HuH-7.5 (cell line): ENCODE measurements at places on chromosomes 1 and 21.
A peak's percentile ranks its signal among the peaks of the same experiment; 100 is the strongest.

- DNase-seq = no peak
Measured at GRCh38 chr1:157407917-157408525, 144.3 kb downstream of the FCRL5 start.

GRCh38 chr1:152000964-152001630 is 7.4 kb upstream of the S100A10 start:
- no peak for DNase-seq

- DNase-seq = no peak
Measured at GRCh38 chr21:35658242-35658641, 402.1 kb downstream of the SETD4 start.

- no peak for DNase-seq
Measured at GRCh38 chr1:173438675-173439074, 38.5 kb upstream of the PRDX6 start.

GRCh38 chr1:67214420-67215174 is 48.3 kb downstream of the IL23R start:
- no peak for DNase-seq

GRCh38 chr1:56472860-56473259 is 106.5 kb downstream of the PLPP3 start:
- DNase-seq = no peak

DNA sequence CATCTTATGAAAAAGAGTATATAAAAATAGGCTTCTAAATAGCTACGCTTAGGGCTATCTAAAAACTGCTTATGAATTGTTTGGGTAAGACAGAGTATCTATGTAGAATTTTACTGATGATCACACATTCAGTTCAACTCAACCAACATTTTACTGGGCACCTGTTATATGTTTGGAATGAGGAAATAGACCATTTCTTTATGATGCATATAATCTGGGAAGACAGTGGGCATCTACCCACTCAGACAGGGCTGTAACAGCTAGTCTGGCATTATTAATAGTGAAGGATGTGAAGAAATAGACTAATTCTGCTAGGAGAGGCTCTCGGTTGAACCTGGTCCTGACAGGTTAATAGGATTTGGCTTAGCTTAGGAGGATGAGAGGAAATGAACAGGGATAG is 56.9 kb downstream of the TIAM1 start:
- DNase-seq = no peak

- DNase-seq = no peak
Measured at GRCh38 chr1:93629101-93630059, 52.3 kb downstream of the BCAR3 start.

- peak; percentile 69 for DNase-seq
Measured at GRCh38 chr1:59292562-59292961, 4.3 kb upstream of the FGGY start.

DNA sequence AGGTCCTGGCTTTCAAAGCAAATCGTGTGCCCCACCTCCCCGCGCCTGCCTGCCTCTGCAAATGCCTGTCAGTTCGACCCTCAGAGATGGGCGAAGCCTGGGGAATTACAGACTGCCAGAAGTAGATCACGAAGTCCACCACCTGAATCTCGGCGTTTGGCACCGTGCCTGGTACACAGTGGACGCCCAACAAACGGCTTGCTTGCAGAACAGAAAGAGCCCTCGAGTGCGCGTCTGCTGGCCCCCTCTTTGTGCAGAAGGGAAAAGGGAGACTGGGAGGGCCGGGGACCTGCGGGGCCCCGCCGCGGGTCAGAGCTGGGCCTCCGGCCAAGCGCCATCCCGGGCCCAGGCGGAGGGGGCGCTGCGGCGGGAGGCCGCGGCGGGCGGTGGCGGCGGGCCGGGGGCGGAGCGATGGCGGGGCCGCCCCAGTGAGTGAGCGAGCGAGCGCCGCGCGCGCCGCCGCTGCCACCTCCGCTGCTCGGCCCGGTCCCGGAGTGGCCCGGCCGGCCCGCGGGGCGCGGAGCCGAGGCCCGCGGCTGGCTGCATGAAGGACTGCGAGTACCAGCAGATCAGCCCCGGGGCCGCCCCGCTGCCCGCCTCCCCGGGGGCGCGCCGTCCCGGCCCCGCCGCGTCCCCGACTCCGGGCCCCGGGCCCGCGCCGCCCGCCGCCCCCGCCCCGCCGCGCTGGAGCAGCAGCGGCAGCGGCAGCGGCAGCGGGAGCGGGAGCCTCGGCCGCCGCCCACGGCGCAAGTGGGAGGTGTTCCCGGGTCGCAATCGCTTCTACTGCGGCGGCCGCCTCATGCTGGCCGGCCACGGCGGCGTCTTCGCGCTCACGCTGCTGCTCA is at the start of gene ZDHHC18:
Gene ZDHHC18, plus strand, starts transcription at position 428 of the 845 bp plus-strand sequence. Its CDS starts 117 bp downstream, at position 545.
- DNase-seq = peak; percentile 80

- no peak for DNase-seq
Measured at GRCh38 chr1:201377611-201378092, at the start of gene TNNT2. TSS of gene TNNT2 (minus strand) at chr1:201377680. CDS start at chr1:201373254, 4,426 bp downstream.

DNA sequence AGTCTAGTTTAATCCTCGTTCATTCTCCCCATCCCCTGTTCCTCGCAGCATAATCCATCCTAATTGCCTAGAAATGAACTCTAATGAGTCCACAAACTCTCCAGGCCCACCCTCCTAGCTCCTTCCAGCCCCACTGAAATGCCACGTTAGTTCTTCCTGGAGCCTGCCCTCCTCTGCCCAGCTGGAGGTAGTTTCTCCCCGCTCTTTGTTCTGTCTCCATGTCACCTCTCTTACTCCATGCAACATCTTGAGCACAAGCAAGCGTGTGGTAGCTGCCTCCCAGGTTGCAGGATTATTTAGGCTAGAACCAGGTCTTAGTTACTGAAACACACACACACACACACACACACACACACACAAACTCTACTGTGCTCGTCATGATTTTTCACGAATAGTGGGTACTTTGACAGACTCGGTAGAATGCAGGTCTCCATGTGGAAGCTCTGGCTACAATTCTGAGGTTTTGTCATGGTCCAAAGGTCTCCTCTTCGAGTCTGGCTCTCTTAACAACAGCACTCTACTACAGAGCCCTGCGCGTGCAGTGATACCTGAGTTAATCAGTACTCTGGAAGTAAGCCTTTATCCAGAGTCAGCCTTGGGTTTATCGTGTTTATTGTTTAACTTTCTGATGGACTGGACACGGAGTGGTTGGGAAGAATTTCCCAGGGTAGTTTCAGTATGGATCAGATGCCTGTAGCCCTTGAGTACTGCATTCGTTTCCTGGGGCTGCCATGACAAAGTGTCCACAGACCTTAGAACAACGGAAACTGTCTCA is 27.5 kb downstream of the HUNK start:
- DNase-seq = peak; percentile 28

DNA sequence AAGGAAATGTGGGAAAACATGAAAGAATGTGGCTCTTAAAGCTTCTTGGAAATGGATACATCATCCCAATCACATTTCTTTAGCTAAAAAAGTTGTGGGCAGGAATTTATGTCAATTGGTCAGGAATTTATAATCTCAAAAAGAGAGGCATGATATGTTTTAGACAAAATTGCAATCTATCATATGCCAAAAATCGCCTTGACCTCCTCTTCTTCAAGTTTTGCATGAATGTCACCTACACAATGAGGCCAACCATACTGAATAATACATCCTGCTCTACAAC is 42.4 kb downstream of the ATP6V1G3 start:
- no peak for DNase-seq

DNA sequence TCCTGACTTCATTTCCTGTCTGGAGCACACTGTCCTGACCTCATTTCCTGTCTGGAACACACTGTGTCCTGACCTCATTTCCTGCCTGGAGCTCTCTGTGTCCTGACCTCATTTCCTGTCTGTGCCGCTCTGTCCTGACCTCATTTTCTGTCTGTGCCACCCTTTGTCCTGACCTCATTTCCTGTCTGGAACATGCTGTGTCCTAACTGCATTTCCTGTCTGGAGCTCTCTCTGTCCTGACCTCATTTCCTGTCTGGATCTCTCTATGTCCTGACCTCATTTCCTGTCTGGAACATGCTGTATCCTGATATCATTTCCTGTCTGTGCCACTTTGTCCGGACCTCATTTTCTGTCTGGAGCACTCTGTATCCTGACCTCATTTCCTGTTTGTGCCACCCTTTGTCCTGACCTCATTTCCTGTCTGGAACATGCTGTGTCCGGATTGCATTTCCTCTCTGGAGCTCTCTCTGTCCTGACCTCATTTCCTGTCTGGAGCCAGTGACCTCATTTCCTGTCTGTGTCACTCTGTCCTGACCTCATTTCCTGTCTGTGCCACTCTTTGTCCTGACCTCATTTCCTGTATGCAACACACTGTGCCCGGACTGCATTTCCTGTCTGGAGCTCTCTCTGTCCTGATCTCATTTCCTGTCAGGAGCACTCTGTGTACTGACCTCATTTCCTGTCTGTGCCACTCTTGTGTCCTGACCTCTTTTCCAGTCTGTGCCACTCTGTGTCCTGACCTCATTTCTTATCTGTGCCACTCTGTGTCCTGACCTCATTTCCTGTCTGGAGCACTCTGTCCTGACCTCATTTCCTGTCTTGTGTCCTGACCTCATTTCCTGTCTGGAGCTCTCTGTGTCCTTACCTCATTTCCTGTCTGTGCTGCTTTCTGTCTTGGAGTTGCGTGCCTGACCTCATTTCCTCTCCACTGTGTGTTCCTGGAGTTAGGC is 27.6 kb downstream of the SKI start:
- DNase-seq = no peak

GRCh38 chr1:203213126-203213525 is 16.3 kb downstream of the CHIT1 start:
- no peak for DNase-seq

DNA sequence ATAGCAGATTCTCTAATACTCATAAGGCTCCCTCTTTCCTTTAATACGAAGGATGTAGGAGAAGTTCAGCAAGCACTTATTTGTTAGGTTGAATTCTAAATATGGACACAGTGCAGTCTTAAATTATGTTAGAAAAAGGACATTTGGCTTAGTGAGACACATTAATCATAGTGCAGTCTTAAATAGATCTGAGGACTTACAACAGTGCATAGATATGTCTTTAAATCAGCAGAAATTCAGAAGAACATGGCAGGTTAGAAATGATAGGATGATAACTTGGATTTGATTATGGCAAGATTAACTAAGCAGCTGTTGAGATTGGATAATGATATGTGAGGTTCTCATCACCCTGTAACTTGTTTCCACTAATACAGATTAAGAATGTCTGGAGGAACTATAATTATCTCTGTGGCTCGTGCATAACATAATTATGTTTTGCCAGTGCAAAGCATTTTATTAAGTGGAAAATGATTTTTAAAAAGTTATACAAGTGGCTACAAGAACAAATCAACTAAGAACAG is 485.9 kb downstream of the USP25 start:
- DNase-seq = no peak

GRCh38 chr1:16387201-16388188 is 20.5 kb downstream of the SZRD1 start:
- no peak for DNase-seq

DNA sequence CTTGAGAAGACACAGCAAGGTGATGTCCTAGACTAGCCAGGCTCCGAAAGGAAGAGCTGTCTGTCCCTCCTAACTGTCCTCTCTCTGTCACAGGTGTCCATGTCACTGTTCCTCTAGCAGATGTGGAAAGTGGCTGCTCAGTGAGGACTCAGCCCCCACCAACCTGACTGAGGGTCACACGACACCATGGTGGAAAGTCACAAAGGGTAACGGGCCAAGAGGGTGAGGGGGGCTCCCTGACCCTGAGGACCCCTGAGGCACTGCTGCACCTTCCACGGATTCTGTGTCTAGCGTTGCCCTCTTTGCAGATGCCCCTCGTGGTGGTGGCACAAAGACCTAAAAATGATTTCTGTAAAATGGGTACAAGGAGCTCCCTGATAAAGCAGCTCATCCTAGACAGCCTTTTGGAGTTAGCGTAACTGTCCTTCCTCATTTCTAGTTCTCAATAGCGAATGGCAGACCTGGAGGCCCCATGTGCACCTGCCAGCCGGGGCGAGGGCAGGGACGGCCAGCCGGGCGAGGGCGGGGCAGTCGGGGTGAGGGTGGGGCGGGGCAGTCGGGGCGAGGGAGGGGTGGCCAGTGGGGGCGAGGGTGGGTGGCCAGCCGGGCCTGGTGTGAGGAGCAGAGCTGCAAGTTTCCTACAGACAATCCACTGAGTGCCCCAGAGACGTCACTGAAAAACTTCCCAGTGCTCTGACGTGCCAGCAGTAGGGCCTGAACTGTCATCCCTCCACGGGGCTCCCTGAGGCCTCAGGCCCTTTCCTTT is 23.4 kb downstream of the POFUT2 start:
- no peak for DNase-seq

- DNase-seq = peak; percentile 85
Measured at GRCh38 chr1:19882111-19883071, at the start of gene OTUD3. TSS of gene OTUD3 (plus strand) at chr1:19882395. CDS start at chr1:19882514, 119 bp downstream.

GRCh38 chr1:192162376-192162775 is 4.1 kb downstream of the RGS18 start:
- DNase-seq = no peak

GRCh38 chr1:111565079-111565478 is 54.5 kb upstream of the RAP1A start:
- no peak for DNase-seq

- no peak for DNase-seq
Measured at GRCh38 chr1:50208315-50208714, 99.6 kb downstream of the ELAVL4 start.

DNA sequence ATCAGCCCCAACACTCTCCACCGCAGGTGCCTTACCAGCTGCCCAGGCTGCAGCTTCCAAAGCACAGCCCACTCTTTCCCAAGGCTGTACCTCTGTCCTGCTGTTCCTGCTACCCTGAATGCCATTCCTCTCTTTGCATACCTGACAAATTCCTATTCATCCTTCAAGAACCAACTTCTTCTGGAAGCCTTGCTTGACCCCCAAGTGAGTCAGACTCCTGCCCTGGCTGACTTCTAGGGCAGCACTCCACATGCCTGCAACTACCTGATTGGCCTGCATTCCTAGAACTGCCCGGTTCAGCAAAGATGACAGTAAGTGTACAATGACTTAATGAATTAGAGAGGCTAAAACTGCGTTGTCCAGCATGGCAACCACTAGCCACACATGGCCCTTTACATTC is 20.8 kb upstream of the PDZK1IP1 start:
- no peak for DNase-seq

DNA sequence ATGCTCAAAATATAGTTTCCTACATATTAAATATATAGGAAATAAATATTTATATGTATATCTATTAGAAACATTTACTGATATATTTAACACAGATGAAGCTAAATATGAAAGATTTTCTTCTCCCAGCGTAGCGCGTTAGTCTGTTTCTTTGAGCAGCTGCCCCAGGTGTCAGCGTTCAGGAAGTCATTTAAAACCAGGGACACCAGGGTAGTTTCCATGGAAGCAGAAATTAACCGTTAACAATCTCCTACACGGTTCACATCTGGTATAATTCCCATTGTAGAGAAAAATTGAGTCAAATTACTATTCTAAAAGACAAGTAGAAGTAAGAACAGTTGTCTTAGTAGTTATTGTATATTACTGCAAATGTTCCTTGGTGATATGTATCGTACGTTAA is 1443.7 kb downstream of the MRPL39 start:
- no peak for DNase-seq

- no peak for DNase-seq
Measured at GRCh38 chr1:221573756-221574155, 168.1 kb downstream of the DUSP10 start.
